ENCODE measurements at places on chromosomes 7 and 10.

DNA sequence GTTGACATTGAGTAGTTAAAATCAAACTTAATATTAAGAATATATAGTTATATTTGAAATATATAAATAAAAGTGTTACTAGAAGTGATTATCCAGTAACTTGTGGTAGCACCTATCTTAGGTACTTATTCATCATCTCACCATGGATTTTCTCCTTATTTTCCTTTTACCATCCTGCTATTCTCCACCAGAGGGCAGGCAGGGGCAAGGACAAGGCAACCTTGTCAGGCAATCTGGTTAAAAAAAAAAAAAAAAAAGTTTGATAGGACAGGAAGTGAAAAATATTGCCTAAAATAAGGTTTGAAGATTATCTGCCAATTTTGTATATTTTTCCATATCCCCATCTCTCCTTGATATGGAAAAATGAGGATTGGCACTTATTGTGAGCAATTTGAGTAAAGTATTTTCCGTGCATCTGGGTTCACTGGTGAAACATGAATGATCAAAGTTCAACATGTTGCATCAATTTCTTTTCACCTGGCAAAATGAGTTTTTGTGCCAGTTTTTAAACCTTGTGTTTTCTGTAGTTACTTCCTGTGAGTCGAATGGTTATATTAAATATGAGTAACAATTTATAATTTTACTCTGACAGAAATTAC is 256.7 kb downstream of the AGMO start:
- no peak for DNase-seq

DNA sequence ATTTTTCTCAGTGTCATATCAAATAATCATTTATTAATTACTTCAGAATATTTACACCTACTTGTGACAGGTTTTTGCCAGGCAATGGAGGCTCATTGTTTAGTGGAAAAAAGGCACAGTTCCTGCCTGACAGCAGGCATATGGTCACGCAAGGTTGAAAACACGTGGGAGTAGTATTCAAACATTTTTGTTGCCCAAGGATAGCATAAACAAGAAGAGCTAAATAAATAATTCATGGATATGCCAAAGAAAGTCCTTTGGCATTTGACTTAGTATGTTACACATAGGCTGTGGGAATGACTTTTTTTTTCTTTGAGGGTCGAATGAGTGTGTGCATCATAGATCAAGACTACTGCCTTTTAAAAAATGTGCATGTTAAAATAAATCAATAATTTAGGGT is 120.5 kb upstream of the SEMA3E start:
- DNase-seq, result no peak

- DNase-seq, result no peak
Observed at GRCh38 chr7:16986755-16987154, 105.0 kb upstream of the AGR3 start.

DNA sequence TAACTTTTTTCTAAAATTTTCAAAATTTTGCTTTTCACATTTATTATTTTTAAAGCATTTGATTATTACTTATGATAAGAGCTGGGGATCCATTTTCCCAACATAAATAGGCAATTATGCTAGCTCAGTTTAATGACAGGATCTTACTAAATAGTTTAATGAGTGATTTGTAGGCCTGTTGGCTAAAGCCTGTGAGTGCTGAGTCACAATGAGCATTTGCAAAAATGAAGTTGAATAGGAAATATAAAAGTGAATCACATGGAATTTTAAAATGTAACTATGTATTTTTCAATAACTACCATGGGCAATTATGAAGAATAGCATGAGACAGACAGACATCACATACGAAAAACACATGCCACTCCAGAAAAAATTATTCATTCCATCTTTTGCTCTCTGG is 45.1 kb upstream of the ZPBP start:
- DNase-seq, result no peak

DNA sequence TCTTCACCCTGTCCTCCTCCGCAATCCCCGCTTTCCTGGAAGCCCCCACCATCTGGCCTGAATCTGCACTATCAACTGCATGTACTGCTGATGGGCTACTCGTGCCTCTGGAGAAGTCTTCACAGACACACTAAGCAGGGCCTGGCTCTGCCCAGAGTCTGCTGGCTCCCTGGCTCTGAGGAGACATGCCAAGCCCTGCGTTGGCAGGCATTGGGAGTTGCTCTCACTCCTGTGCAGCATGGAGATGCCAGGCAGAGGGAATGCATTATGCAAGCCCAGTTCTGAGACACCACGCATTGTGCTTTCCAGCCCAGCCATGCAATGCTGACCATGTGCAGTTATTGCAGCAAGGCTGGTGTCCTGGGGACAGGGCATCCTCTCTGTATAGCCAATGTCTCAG is 314.6 kb downstream of the CXCL12 start:
- no peak for DNase-seq

DNA sequence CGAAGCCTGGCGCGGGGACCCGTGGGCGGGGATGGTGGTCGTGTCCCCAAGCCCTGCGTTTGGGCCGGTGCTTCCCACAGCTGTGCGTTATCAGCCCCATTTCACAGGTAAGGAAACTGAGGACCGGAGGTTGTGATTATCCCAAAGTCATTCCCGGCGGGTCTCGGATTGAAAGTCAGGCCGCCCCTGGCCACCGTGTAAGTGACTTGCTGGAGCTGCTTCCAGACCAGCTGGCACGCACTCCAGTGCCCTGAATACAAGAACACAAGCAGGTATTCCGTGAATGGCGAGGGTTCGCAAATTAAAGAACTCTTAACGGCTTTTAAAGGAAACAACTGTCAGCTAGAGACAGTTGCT is 675 bp upstream of the ATE1 start:
- no peak for DNase-seq

DNA sequence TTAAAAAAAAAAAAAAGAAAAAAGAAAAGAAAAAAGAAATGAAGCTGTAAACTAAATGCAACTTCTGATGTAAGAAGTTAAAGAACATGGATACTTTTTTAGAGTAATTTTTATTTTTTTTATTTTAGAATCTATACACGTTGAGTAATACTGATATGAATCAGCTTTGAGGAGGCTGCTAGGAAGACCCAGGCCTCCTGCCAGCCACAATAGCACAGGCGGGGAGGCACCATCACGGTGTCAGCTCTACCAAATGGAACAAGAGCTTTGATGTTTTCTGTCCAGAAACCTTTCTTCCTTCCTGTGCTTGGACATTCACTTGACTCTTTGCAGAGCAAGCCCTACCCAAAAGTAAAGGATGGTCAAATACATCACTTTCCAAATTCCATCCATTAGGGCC is 45.3 kb upstream of the EGR2 start:
- no peak for DNase-seq

DNA sequence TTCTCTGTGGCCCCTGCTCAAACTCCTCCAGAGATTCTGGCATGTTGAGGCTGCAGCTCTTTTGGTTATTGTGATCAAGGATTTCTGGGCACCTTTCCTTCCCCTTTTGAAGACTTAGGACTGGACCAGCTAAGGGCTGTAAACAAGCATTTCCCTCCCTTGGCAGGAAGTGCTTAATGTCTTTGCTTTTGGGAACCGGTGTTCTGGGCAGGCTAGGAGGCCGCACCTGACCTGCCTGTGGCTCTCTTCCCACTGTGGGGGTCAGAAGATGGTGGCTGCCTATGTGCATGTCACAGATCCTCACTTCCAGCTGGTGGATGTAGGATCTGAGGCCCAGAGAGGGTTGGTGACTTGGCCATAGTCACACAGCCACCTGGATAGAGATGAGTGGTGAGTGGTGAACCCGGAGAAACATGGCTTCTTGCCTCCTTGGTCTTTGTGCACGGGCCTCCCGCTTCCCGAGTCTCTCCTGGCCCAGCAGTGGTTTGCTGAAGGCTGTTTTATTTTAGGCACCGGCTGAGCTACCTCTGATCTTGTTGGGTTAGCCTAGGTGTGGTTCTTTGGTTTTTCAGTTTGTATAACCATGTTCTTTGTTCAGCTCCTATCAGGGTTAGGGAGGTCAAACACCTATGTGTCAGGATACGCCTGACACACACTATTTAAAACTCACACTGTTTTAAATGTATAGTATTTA is 82.0 kb downstream of the GRK5 start:
- no peak for DNase-seq

DNA sequence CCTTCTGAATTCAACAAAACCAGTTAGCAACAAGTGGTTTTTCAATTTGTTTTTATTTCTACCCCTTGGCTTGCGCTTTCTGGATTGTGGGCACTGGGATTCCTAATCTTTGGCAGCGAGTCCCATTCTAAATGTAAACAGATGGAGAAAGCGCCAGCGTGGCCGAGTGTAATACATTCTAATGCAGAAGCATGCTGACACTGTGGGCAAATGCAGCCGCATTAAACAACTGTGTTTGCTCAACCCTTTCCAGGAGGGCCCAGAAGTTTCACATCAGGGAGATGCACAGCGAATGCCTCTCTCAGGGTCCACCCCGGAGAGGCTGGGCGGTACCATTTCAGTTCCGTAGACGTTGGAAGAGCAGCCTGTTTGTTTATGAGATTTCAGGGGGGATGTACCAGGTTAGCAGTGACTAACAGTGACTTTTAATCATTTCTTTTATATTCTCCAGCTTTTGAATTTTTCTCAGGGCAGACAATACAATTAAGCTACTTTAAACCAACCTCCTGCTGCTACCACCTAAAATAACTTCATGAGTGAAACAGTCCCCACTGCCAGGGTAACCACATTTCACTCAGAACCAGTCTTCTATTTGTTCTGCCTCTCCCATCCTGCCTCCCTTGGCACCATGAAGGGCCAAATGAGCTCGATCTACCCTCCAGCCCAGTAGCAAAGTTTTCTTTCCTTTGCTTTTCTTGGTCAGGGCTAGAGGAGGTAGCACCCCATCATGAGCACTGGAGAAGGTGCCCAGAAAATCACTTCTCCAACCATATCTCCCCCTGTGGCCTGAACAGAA is 164.2 kb upstream of the ITGB1 start:
- DNase-seq, result no peak

GRCh38 chr10:99593312-99593711 is 26.9 kb downstream of the SLC25A28 start:
- DNase-seq, result no peak

DNA sequence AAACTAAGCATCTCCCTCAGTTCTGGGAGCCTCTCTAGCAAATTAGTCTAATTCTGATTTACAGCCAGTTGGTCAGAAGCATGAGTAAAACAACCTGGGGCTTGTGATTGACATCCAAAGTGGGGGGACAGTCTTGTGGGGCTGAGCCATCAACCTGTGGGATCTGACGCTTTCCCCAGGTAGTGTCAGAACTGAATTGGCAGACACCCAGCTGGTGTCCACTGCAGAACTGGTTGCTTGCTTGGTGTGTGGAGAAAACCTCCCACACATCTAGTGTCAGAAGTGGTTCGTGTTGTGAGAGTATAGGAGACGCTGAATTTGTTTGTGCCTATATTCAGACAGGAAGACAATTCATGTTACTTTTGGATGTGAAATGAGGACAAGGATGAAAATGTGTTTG is 92.2 kb upstream of the PDCD4 start:
- DNase-seq, result no peak

GRCh38 chr10:15630353-15630752 is 89.4 kb downstream of the ITGA8 start:
- DNase-seq, result no peak

DNA sequence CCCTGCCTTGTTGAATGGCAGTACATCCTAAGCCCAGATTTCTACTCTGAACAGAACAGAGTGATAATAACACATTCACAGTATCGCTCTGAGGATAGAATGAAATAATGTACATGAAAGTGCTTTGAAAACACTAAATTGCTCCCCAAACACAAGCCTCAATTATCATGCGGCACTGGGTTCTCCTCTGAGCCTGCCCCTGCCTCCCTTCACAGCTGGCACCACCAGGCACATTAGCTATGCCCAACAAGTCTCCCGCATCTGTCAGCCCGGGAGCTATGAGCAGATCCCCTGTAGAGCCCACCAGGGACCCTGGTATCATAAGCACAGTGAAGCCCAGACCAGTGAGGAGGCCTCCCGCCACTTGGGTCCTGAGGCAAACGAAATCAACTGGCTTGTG is 405.5 kb downstream of the GRID1 start:
- no peak for DNase-seq

- no peak for DNase-seq
Observed at GRCh38 chr10:31749981-31750840, 178.4 kb downstream of the ARHGAP12 start.

Data from stimulated activated CD8-positive, alpha-beta memory T cell treated with anti-CD3 and anti-CD28 coated beads, Interleukin-4, amount 100 ng/mL, for 1 hour (primary cell).